ENCODE measurements at places on chromosomes 7 and 10. TPM values are rescaled to one million over a fixed set of nuclear protein-coding genes. Genes with fewer than 3 reads are reported as not detected.
A peak's percentile ranks its signal among the peaks of the same experiment; 100 is the strongest.

The SLC29A4 gene
- total RNA-seq, result 12.4 TPM

The FZD1 gene
- total RNA-seq, result 0.61 TPM

The CRPPA gene
- total RNA-seq, result 1.9 TPM

The MAGI2 gene
- total RNA-seq, result 14.7 TPM

The CALHM3 gene
- total RNA-seq, result not detected

The SSC4D gene
- 14.8 TPM for total RNA-seq

- no peak for DNase-seq
- no peaks in the 10 kb centered on the region for H3K27me3 ChIP-seq
- H3K36me3 ChIP-seq, result no peaks in the 10 kb centered on the region
- no peaks in the 10 kb centered on the region for H3K4me1 ChIP-seq
Measured at GRCh38 chr7:38280707-38281106, 7.3 kb upstream of the TARP start.

DNA sequence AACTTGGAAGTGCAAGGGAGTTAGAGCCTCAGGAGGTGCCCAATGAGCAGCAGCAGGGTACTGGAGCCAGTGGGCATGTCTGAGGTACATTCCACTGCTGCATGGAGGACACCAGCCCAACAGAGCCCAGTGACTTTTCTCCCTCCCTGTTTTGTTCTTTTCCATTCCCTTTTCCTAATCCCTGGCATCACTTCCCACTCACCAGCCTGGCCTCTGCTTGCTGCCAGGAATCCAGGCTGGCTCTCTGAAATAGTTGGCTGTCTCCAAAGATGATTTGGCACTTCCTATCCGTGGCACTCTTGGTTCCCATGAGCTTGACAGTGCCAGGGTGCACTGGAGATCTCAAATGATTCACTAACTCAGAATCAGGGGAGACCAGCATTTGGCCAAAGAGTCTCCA, 97.7 kb upstream of the ZPBP start:
- H3K36me3 ChIP-seq, result no peaks in the 10 kb centered on the region
- DNase-seq, result no peak
- no peaks in the 10 kb centered on the region for H3K27me3 ChIP-seq
- no peak overlapping the region for H3K27ac ChIP-seq

DNA sequence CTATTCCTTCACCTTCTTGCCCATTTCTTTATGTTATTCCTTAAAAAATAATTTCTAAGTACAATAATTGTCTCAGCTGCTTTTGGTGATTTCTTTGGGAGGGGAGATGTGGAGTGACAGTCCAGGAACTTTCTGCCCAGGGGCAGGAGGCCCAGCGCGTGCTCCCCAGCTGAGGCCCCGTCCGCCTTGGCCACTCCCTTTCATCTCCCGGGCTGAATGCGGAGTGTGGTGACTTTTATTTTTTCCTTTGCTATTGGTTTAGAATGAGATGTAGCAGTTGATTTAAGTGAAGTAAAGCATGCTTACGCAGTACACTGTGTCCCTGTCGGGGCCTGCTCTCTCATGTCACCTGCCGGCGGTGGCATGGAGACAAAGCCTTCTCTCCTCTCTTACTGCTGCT, 141.6 kb downstream of the MGMT start:
- peaks cover 4% of the 10 kb centered on the region for H3K4me1 ChIP-seq
- no peak overlapping the region for H3K27ac ChIP-seq
- H3K36me3 ChIP-seq, result no peaks in the 10 kb centered on the region
- H3K27me3 ChIP-seq, result no peaks in the 10 kb centered on the region

- no peaks in the 10 kb centered on the region for H3K4me1 ChIP-seq
- no peak overlapping the region for H3K27ac ChIP-seq
- H3K27me3 ChIP-seq, result no peaks in the 10 kb centered on the region
- no peak for DNase-seq
- no peak overlapping the region for H3K4me3 ChIP-seq
- no peaks in the 10 kb centered on the region for H3K36me3 ChIP-seq
Measured at GRCh38 chr10:52566471-52567246, 205.9 kb downstream of the MBL2 start.

GRCh38 chr7:18053177-18053928, 25.7 kb upstream of the PRPS1L1 start:
- H3K4me1 ChIP-seq, result no peaks in the 10 kb centered on the region
- no peak for DNase-seq
- H3K4me3 ChIP-seq, result no peak overlapping the region
- no peak overlapping the region for H3K27ac ChIP-seq
- H3K27me3 ChIP-seq, result no peaks in the 10 kb centered on the region

- H3K4me3 ChIP-seq, result no peak overlapping the region
- no peaks in the 10 kb centered on the region for H3K27me3 ChIP-seq
- H3K36me3 ChIP-seq, result no peaks in the 10 kb centered on the region
- H3K4me1 ChIP-seq, result no peaks in the 10 kb centered on the region
- H3K27ac ChIP-seq, result no peak overlapping the region
- no peak for DNase-seq
Measured at GRCh38 chr7:38299275-38299931, 26.0 kb upstream of the TARP start.

DNA sequence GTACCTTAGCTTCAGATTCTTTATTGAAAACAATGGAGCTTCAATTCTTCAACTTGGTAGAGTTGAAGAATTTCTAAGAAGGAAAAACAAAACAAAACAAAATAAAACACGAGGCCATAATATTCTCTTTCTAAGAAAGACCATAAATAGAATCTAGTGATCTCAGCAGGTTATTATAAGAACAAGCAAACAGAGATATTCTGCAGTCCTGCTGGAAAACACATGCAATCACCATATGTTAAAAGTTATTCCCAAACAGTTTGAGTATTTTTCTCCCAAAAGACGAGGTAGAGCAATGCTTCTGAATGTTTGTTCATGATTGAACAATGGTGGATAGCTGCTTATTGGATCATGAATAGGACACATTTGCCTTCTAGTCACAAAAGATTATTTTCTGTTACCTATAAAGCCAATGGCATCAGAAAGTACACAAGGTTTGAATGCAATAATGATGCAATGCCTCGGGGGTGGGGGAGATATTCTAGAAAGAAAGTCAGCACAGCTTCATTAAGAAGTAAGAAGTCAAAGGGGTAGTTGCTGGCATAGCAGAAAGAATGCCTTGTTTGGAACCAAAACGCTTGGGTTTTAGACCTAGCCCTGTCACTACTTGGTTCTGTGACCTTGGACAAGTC, 59.3 kb downstream of the CREB3L2 start:
- H3K36me3 ChIP-seq, result peaks cover 13% of the 10 kb centered on the region
- H3K4me1 ChIP-seq, result peaks cover 2% of the 10 kb centered on the region
- H3K27me3 ChIP-seq, result no peaks in the 10 kb centered on the region

- H3K36me3 ChIP-seq, result no peaks in the 10 kb centered on the region
- DNase-seq, result no peak
- H3K27ac ChIP-seq, result peak overlapping the region; percentile 93
Measured at GRCh38 chr7:13991791-13992595, 2.5 kb upstream of the ETV1 start.

DNA sequence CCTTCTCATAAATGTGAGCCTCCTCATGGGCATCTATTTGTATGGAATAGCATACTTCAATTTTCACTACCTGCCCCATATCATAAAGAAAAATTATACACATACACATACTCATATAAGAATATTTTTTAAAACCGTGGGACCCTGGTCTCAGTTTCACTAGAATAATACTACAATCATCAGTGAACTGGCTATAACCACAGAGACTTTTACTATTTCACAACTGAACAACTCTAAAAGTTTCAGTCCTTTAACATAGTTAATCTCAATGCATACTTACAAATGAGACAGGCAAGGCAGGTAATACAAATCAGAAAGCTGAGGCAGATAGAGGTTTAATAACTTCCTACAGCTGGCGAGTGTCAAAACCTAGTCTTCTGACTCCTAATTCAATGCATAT, 83.1 kb downstream of the LRRN3 start:
- H3K27me3 ChIP-seq, result no peaks in the 10 kb centered on the region
- no peak overlapping the region for H3K4me3 ChIP-seq
- H3K27ac ChIP-seq, result no peak overlapping the region
- DNase-seq, result no peak

DNA sequence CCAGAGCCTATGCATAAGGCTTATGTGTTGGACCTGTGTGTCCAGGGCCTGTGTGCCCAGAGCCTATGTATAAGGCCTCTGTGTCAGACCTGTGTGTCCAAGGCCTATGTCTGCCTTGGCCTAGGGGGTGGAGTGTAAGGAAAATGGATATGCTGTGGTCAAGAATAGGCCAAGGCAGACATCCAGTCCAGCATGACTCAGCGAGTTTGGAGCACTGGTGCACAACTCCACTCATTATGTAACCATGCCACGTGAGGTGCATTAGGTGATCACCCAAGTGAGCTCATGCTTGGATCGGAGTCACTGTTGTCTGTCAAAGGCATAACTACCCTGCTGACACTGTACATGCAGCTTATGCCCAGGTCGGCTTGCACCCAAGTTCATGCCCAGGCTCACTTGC, 238.9 kb downstream of the CACNA2D1 start:
- H3K27me3 ChIP-seq, result no peaks in the 10 kb centered on the region
- no peak for DNase-seq
- H3K36me3 ChIP-seq, result peaks cover 16% of the 10 kb centered on the region
- H3K4me1 ChIP-seq, result no peaks in the 10 kb centered on the region
- H3K4me3 ChIP-seq, result no peak overlapping the region

- H3K4me1 ChIP-seq, result peaks cover 4% of the 10 kb centered on the region
- no peaks in the 10 kb centered on the region for H3K27me3 ChIP-seq
- H3K36me3 ChIP-seq, result peaks cover 6% of the 10 kb centered on the region
- no peak overlapping the region for H3K4me3 ChIP-seq
Measured at GRCh38 chr7:30034501-30034900, 6.3 kb downstream of the PLEKHA8 start.

GRCh38 chr7:90298145-90299038, 22.7 kb downstream of the FAM237B start:
- no peaks in the 10 kb centered on the region for H3K4me1 ChIP-seq
- H3K36me3 ChIP-seq, result peaks cover 6% of the 10 kb centered on the region

DNA sequence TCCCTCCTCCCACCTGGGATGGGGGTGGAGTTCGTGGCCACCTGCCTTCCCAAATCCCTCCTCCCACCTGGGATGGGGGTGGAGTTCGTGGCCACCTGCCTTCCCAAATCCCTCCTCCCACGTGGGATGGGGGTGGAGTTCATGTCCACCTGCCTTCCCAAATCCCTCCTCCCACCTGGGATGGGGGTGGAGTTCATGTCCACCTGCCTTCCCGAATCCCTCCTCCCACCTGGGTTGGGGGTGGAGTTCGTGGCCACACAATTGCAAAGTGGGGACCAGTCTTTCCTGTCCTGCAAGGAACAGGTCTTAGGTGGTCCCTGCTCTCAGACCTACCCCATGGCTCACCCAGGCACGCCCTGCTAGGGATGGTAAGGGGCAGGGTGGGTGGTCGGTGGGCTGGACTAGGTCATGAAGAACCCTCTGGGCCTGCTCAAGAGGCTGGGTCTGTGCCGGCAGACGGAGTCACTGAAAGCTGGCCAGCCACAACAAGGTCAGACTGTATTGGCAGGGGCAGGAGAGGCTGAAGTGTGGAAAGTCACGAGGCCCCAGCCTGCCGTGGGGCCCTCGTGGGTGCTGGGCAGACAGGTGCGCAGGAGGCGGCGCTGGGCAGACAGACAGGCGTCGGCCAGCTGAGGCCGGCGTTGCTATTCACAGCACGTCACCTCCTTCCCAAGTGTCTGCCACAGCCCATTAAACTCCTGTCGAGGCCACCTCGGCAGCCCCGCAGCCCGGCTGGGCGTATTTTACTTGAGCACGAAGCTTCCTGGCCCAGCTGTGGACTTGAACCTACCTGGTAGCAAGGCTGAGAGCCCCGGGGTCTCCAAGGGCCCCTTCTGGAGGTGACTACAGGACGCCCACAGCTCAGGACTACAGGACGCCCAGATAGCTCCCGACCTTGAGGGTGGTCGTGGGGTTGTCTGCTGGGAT, 4.1 kb downstream of the KNDC1 start:
- peak; percentile 89 for DNase-seq
- peaks cover 15% of the 10 kb centered on the region for H3K36me3 ChIP-seq
- H3K27ac ChIP-seq, result no peak overlapping the region
- H3K4me3 ChIP-seq, result no peak overlapping the region
- H3K4me1 ChIP-seq, result no peaks in the 10 kb centered on the region

DNA sequence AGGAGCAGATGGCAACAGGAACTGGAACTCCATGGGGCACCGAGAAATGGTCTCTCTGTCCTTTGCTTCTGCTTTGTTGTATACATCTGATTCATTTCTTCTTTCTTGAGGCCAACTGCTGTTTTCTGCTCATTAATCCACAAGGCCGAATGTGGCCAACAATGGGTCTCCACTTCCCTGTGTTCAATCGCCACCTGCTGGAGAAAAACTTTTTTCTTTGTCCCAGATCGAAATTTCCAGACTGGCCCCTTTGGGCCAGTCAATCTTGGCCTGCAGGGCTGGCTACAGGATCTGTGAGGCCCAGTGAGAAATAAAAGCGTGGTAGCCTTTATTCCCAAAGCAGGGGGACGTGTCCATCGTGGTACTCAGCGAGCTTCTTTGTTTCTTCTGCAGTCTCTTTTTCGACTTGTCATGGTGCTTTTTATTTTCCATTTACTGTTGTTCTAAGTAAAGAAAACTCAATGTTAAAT, 58.8 kb downstream of the PARP12 start:
- no peak overlapping the region for H3K4me3 ChIP-seq
- H3K27ac ChIP-seq, result no peak overlapping the region
- H3K4me1 ChIP-seq, result no peaks in the 10 kb centered on the region
- H3K27me3 ChIP-seq, result no peaks in the 10 kb centered on the region

DNA sequence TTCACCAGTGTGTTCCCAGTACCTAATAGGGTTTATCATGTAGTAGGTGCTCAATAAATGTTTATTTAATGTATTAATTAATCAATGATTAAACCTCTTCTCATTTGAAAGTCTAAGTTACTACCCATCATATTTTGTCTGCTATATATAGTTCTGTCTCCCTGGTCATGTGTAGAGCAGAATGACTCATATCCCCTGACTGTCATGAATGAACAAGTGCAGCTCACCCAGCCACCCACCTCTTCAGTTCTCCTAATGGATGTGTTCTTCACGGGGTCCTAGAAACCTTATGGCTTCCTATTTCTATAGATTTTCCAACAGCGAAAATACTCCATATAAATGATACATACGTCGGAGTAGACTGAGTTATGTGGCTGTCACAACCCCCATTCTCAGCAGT, 64.5 kb downstream of the HIF1AN start:
- no peaks in the 10 kb centered on the region for H3K4me1 ChIP-seq
- no peak for DNase-seq
- no peak overlapping the region for H3K4me3 ChIP-seq
- no peaks in the 10 kb centered on the region for H3K27me3 ChIP-seq
- H3K27ac ChIP-seq, result no peak overlapping the region

DNA sequence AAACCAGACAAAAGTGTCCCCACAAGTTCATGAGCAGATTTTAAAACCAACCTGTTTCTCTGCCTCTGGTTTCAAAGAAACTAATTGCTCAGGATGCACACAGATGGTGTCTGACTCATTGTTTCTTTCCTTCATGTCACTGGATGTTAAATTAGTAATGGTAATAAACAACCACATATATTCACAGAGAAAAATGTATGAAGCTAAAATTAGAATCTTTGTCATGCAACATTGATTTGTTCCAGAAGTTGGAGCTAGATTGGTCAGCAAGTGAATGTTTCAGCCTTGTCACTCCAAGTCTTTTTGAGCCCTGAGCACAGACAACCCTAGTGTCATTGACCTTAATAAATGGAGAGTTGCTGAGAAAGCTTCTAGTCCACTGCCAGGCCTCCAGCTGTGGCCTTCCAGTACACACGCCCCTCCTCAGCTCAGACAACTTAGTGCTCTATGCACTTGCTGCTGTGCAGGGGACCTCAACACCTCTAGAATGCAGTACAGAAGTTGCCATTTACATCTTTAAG, 175.9 kb downstream of the CCDC71L start:
- no peak overlapping the region for H3K4me3 ChIP-seq
- no peak overlapping the region for H3K27ac ChIP-seq

All from H9 (cell line).